ENCODE measurements at places on chromosomes 3 and 15.

DNA sequence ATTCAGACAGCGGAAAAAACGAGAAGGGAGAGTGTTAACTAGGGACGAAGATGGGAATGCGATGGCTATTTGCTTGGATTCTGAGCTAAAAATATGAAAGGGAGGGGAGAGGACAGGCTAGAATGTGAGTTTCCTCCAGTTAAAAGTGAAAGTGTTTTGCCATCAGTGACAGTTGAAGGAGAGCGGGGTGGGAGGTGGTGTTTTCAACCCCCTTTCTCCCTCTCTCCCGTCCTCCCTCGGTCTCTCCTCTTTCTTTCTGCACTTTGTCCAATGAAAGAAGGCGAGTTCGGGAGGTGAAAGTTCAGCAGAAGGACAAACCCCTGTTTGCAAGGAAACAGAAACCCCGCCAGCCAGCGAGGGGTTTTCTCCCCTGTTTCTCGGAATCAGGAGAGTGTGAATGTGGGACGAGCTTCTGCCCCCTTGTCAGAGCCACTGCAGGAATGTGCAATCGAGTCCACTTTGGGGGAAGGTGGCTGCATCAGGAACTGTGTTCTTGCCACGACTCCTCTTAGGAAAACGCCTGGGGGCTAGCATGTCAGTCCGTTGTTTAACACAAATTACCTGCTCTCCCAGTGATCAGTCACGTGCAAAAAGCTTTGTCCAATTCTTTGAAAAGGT, 975 bp upstream of the FOXP1 start:
- DNase-seq = peak; percentile 61

DNA sequence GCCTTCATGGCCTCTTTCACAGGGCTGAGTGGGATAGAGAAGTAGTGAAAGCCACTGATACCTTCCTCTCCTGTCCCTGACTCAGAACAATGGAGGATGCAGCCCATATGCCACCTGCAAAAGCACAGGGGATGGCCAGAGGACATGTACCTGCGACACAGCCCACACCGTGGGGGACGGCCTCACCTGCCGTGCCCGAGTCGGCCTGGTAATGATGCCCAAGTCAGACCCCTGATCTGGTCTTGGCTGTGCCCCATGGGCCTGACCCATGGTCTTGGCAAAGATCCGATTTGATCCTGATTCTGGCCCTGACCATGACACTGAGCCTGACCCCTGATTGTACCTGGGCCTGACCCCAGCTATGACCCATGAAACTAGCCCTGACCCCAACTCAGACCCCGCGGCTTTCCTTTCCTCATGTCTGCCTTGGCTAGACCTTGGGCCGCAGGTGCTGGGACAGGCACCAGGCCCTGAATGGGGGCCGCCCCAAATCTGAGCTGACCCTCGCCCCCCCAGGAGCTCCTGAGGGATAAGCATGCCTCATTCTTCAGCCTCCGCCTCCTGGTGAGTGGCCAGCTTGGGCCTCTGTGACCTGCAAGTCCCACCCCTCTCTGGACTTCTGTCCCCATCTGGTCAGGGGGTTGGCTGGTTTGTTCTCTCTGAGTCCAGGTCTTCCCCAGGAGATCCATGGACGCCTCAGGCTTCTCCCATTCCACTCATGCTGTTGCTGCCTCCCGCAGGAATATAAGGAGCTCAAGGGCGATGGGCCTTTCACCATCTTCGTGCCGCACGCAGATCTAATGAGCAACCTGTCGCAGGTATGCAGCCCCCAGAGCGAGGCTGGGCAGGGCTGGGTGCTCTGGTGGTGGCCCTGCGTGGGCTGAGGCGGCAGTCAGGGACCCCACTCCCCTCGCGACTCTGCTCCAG, 15.6 kb downstream of the NT5DC2 start:
- no peak for DNase-seq

- no peak for DNase-seq
Observed at GRCh38 chr3:149965278-149965677, 5.4 kb downstream of the PFN2 start.

- no peak for DNase-seq
Observed at GRCh38 chr3:25619382-25619781, 45.3 kb downstream of the TOP2B start.

- DNase-seq = no peak
Observed at GRCh38 chr3:50876947-50877346, 202.2 kb downstream of the DOCK3 start.

DNA sequence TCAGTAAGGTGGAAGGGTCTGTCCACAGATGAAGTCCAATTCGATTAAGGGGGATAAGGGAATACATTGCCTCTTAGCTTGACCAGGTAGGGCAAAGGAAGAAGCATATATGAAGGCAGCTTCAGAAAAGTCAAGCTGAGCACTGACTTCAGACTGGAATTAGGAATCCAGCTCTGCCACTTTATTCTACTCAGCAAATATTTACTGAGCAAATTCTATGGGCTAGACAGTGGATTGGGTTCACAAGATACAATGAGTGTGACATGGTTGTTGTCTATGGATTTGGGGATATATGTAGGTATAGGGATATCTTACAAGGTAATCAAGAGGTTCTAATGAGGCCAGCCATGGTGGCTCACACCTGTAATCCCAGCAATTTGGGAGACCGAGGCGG, 526 bp downstream of the ADIPOQ start:
- DNase-seq = no peak

DNA sequence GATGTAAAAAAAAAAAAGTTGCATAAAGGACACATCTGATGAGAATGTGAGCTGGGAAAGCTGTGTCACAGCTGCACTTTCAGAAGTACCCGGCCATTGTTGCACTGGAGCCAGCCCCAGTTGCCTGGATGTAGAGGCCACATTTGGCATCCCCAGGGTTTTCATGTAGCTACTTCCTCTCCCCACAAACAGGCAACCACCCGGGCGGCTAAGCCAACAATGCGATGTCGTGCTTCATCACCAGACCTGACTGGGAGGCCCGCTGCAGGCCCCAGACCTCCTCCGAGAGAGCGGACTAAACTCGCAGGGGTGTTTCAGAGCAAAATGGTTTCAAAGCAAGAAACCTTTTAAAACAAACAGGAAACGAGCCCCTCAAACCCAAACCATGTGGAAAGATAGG, 142.3 kb downstream of the TMCO5A start:
- DNase-seq = no peak

DNA sequence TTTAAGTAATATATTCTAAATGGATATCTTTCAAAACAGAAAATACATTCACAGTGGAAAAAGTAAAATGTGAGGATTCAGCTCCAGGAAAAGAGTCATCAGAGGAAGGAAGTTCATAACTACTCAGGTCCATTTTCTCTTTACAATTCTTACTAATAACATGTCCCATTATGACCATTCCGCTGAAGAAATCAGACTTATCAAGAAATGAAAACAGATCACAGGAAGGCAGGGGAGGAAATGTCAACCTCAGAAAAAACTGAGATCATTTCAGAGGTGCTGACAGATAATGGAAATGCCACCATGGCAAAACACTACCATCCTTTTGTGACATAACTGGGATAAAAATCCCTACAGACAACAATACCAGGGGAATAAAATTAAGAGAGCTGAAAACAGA, 139.5 kb downstream of the MAGI1 start:
- DNase-seq = no peak

- DNase-seq = no peak
Observed at GRCh38 chr3:60291115-60291514, 960.1 kb downstream of the FHIT start.

GRCh38 chr3:149333176-149333859, at the start of gene TM4SF18:
Gene TM4SF18, minus strand, starts transcription at chr3:149333636. Its CDS starts 254 bp downstream, at chr3:149333382.
- peak; percentile 41 for DNase-seq

DNA sequence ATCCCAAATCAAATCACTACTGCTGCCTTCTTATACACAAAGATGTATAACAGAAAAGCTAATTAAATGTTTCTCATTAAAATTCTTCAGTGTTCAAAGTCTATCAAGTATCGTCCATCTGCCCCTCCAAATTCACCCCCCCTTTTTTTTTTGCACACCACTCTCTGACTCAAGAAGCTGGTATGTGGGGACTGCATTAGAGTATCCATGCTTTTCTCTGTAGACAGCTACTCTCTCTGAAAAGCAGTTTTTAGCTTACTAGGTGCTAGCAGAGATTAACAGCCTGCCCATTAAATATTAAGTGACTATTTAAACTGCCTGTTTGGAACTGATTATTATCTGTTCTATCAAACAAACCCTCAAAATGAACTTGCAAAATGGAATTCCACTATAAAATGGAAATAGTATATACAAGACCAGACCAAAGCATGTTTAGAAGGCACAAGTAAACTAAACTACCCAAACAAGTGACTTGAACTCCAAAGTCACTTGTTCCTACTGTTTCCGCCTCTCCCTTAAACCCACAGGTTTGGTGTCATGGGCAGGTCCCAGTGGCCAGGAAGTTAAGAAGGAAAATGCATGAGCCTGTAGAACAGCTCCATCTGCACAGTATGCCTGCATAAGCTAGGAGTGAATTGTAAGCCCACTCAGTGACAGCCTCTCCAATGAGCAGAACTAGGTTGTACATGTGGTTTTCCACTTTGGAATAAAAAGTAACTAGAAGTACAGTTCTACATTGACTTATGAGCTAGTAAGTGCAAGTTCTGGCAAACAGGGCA, 32.5 kb downstream of the GBE1 start:
- peak; percentile 57 for DNase-seq

GRCh38 chr15:26119322-26119721, 256.2 kb upstream of the ATP10A start:
- DNase-seq = no peak

GRCh38 chr3:12468276-12468675, 16.0 kb upstream of the TSEN2 start:
- no peak for DNase-seq

- no peak for DNase-seq
Observed at GRCh38 chr3:146646261-146646660, 41.1 kb upstream of the PLSCR5 start.

DNA sequence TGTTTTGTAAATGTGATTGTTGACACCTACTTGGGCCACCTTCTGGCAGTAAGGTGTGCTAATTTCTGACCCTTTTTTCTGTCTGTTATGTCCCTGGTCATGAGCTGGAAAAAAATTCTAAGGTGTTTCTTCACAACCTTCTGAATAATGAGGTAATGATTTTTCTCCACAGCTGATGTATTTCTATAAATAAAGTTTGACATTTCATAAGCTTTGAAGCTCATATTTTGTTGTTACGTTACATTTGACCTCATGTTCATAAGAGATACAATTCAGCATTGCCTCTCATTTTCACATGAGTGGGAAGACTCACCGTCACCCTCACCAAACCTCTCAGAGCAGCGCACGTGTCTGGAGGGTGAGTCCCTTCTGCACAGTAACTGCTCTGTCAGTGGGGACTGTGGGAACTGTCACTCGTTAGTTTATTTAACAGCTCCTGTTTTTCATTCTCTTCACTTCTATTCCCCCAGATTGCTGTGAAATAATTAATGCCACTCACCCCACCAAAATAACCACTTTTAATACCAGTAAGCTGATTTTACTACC, 140.9 kb downstream of the PLCL2 start:
- DNase-seq = no peak

- peak; percentile 75 for DNase-seq
Observed at GRCh38 chr15:85618956-85619491, 175.7 kb downstream of the KLHL25 start.

GRCh38 chr3:137807998-137808397, 43.9 kb downstream of the SOX14 start:
- no peak for DNase-seq

DNA sequence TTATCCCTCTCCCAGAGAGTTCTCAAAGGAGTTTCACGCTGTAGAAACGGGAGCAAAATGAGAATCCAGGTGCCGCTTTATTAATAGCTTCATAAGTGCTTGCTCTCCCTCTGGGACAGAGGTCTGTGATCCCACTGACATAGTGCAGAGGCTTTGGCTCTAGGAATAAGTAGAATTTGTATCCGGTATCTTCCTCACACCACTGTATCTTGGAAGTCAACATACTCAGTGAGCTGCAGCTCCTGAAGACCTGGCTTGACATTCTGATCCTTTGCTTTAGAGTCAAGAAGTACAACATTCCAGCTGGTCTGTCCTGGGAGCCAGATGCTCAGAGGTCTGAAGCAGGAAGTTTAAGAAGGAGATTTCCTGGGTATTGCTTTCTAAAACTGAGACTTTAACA, 323.0 kb downstream of the LPP start:
- no peak for DNase-seq

- no peak for DNase-seq
Observed at GRCh38 chr15:33198541-33198940, 4.0 kb upstream of the FMN1 start.

DNA sequence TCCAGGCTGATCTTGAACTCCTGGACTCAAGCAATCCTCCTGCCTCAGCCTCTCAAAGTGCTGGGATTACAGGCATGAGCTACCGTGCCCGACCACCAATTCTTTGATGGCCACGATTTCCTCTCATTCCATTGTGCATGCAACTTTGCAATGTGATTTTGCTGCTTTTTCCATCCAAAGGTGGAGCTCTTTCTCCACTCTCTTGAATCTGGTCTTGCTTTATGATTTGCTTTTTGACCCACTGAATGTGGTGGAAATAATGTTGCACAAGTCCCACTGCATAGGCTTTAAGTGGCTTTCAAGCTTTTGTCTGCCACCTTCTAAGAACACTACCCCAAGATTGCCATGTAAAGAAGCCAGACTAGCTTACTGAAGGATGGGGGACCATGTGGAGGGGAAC, 10.6 kb downstream of the RPS27L start:
- DNase-seq = no peak

DNA sequence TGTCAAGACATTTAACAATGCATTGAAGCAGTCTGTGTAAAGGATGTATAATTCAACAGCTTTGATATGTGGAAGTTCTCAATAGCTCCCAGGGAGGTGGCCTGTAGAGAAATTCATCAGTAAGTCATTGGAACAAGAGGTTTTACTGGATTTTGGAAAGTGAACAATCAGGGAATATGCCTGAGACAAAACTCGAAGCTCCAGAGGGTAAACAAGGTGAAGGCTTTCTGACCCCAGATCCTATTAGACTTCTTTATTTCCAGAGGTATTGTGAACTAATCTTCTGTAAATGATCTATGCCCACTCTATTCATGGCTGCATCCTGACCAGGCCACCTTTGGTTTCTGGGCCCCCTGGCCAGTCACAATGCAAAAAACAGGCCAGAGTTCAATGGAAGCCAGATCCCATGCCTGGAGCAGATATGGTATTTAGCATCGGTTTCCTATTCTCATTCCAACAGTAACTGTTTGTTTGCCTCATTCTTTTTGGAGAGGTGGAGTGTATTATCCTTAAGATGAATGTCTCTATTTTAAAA, 177.3 kb downstream of the SATB1 start:
- no peak for DNase-seq

DNA sequence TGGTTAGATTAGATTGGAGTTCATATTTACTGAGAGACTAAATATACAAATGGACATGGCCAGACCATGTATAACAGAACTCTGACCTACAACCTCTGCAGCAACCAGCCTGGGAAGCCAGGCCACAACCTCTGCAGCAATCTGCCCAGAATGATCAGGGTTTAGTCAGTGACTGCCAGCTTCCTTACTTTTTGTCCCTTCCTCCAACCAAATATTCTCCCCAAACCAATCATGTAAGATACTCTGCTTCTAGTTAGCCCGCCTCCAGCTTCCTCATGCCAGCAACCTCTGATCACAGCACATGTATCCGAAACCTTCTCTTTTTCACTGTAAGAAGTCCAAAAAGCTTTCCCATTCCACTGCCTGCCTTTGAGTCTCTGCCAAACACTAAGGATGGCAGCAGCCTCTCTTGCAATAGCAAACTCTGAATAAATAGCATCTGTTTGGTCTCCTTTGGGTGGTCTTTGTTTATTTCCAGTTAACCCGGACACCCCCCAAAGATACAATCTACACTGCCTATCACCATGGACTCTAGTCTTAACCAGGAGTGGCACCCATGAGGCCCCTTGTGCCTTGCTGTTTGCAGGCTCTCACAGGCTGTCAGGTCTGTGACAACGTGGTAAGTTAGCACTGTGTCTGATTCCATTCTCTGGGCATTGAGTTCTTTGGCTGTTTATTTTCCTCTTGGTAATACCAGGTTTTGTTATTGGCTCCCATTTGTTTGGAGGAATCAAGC, 102.2 kb downstream of the ERC2 start:
- DNase-seq = no peak

Data from kidney tubule cell (primary cell).